Vagina (tissue), 2 donors: ENCODE measurements at places on chromosomes 4 and X.

- DNase-seq = no peak
These were observed 184.4 kb downstream of the PCDH7 start for GRCh38 chr4:30904588-30904987.

DNA sequence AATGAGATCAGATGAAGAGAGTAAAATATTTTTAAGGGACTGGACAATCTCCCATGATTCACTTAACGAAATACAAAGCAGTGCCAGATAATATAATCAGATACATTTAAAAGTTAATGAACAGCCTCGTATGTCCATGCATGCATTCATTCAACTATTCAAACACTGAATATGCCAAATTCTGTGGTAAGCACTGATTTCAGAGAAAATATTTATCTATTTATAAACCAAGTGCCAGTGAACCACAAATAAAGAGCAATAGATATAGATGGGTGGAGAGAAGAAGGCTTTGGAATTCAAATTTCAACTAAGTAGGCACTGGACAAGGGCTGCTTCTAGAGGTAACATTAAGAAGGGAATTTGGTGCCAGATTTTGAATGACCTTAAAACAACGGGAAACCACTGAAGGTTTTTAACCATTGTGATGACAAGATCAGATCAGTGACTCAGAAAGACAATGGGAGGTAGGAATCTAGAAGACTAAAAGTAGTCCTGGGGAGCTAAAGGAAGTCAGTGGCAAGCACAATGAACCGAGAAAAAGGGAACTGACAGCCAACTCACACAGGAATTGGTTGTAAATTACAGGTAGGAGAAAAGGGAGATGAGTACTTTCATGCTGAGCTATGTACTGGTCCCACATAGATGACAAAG is 14.2 kb downstream of the ELOVL6 start:
- no peak for DNase-seq

DNA sequence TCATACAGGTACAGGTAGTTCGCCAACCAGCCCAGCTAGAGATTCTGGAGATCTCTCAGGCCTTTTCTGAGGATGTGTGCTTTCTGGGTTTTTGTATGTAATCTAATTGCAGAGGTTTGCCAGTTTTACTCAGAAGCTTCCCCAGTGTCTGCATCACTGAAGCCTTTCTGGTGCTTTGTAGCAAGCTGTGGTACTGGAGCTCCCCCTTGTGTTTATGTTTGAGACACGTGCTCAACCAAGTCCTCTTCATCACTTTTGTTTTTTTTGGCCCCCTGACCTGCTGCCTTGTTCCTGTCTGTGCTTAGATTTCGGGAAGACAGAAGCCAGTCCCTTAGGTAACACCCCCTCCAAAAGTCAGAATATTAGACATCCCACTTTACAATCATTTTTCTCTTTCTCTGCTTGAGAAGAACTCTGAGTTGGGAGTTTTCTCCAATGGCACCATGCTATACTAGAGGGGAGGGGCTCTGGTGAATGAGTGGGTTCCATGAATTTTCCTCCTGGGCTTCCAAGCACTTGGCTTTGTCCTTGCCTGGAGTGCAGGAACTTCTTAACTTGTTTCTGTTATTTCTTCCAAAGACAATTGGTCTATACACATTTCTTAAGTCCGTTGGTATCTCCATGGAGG is 128.4 kb upstream of the TBC1D9 start:
- DNase-seq = no peak

- DNase-seq = no peak
These were observed 41.1 kb downstream of the AFF2 start for GRCh38 chrX:148541584-148541940.

- no peak for DNase-seq
These were observed 46.5 kb downstream of the ABLIM2 start for GRCh38 chr4:8112036-8112576.

GRCh38 chr4:7384003-7384928 is 50.5 kb downstream of the PSAPL1 start:
- peak; percentile 81 for DNase-seq

- DNase-seq = no peak
These were observed 149.9 kb downstream of the AMMECR1 start for GRCh38 chrX:110167952-110168451.

GRCh38 chr4:137367620-137368019 is 164.7 kb downstream of the PCDH18 start:
- DNase-seq = no peak

GRCh38 chr4:41443340-41444079 is 94.4 kb upstream of the LIMCH1 start:
- no peak for DNase-seq

GRCh38 chr4:144685911-144686310 is 40.0 kb downstream of the HHIP start:
- no peak for DNase-seq

GRCh38 chr4:125948021-125948420 is 633.3 kb downstream of the FAT4 start:
- DNase-seq = no peak

- DNase-seq = no peak
These were observed 553.5 kb downstream of the TRAM1L1 start for GRCh38 chr4:116531870-116532269.

- DNase-seq = no peak
These were observed 297.4 kb upstream of the SFRP2 start for GRCh38 chr4:154086247-154086646.

DNA sequence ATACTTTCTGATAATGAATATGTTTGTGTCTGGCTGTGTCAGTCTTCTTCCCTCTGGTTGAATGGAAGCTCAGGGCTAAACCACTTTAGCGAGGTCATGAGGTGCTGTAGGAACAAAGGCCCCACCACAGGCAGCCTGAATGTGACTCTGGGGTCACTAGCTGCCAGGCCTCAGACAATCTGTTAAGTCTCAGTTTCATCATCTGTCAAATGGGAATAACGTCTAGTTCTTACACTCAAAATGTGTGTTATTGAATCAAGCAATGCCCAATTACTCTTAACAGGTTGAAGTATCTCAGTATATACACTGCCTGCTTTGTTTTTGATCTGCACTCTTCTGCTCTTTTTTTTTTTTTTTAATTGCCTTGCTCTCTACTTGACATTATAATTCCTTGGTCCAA is 148.6 kb downstream of the STK32B start:
- no peak for DNase-seq

DNA sequence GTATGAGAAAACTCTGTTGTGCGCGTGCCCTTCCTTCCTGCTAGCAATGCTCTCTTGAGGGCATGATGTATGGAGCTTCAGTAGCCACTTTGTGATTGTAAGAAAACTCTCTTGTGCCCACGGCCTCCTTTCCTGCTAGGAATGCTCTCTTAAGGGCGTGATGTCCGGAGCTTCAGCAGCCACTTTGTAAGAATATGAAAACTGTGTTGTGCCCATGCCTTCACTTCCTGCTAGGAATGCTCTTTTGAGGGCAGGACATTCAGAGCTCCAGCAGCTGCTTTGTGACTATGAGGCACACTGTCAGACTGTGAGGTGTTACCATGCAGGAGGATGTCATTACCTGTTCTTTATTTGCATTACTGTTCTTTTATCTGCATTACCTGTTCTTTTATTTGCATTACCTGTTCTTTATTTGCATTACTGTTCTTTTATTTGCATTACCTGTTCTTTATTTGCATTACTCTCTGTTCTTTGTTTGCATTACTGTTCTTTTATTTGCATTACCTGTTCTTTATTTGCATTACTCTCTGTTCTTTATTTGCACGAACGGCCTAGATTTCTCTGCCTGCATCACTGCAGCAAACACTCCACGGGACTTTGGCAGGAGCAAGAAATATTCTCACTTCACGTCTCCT is 166.7 kb downstream of the CRLF2 start:
- no peak for DNase-seq

GRCh38 chr4:13570916-13571315 is 26.6 kb upstream of the NKX3-2 start:
- DNase-seq = no peak

DNA sequence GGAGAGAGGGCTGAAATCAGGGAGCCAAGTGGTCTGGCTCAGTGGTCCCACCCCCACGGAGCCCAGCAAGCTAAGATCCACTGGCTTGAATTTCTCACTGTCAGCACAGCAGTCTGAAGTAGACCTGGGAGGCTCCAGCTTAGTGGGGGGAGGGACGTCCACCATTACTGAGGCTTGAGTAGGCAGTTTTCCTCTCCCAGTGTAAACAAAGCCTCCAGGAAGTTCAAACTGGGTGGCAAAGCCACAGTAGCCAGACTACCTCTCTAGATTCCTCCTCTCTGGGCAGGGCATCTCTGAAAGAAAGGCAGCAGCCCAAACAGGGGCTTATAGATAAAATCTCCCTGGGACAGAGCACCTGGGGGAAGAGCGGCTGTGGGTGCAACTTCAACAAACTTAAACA is 88.1 kb downstream of the NPFFR2 start:
- no peak for DNase-seq

DNA sequence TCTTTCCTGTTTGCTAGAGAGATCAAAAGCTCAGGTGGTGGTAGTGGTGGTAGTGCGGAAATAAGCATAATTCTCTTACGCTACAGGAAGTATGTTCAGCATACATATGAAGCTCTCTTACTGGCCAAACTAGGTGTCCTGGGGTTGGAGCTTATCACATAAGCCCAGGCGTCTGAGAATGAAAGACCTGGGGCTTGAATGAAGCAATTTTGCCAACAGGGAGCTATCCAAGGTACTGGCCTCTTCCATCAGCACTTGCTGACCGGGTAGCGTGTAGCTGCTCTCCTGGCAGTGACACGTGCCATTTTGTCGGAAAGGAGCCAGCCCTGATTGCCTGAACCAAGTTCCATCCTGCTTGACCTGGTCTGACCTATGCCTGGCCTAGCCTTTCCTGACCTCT is 65.9 kb upstream of the HPF1 start:
- no peak for DNase-seq

DNA sequence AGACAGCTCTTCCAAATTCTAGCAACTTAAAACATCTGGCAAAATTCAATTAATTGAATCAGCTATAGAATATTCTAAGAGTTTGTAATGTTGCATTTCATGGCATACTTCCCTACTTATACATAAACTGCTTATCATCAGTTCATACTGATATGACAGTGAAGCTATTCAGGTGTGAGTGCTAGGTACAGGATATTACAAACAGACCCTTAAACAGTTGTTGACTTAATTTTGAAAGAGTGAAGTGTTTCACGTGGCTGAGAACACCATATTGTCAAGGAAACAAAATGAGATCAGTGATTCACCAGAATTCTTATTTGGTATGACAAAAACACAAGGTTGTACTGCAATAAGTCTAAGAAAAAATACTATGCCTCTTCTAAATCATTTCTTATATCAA is 27.4 kb downstream of the CENPU start:
- DNase-seq = no peak

DNA sequence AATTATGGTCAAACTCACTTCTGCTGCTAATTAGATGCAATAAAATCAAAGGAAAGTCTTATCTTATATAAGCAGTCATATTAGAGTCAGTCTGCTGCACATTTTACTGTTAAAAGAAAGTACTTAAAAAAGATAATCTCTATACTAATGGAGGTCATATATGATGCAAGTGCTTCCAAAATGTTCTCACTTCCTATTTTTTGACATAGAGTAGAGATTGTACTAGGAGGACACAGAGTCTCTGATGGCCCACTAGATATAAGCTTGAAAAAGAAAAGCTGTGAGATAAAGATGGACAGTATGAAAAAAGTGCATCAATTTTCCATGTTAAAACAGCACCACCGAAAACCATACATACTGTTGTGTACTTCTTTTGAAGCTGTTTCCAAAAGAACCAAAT is 196.9 kb downstream of the KLHL13 start:
- DNase-seq = no peak

DNA sequence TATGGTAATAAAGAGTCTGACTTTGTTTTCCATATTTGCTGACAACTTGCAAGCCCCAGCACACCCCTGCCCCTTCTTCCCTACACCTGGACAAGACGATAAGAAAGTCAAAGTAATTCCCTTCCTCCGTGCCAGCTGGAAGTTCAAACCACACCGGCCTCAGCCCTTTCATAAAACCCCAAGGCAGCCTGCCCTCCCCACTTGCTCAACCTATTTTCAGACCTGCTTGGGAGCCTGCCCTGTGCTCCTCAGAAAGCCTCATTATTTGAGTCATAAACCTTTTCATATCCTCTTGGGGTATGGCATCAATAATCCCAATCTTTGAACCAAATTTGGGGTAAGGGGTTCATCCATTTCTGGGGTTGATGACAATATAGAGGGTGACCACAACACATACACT is 29.5 kb downstream of the NIPAL1 start:
- no peak for DNase-seq

GRCh38 chr4:87097075-87097474 is 123.3 kb downstream of the KLHL8 start:
- DNase-seq = no peak

GRCh38 chrX:18465051-18465450 is 39.6 kb downstream of the CDKL5 start:
- no peak for DNase-seq

GRCh38 chrX:1555370-1555769 is 18.4 kb upstream of the P2RY8 start:
- peak; percentile 34 for DNase-seq

DNA sequence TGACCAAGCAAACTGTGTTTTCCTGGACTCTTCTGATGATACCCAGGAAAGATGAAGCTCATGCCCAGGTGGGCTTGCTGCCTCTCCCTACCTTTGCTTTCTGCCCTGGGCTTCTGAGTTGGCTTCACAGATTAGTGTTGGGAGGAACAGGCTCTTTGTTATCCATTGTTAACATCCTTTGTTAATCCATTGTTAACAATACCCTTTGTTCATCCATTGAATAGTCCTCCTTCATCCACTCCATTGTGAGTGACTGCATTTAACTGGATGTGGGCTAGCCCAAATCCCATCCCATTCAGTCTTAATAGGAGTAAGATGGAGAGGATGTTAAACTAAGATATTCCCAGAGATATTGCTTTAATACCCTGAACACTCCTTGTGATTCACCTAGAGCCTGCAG is 199.0 kb upstream of the LNX1 start:
- DNase-seq = no peak

DNA sequence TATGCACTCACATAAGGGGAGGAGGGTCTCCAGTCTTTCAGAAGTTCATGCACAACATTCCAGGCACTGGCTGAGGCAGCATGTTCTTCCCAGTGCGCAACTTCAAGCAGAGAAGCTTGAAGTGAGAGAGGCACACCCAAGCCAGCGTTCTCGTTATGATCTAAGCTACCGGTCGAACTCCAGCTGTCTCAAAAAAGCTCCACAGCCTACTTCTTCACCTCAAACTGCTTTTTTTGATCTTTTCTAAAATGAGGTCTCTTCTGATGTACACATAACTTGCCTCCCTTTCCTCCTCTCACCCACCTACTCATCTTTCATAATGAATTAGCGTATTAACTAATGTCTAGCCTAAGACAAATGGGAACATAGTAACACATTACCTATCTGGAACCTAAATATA is 25.3 kb downstream of the GPC4 start:
- no peak for DNase-seq

GRCh38 chr4:52795533-52795932 is 44.3 kb upstream of the ERVMER34-1 start:
- no peak for DNase-seq

GRCh38 chr4:113222471-113222870 is 173.0 kb downstream of the ANK2 start:
- no peak for DNase-seq

- peak; percentile 19 for DNase-seq
These were observed 80.5 kb upstream of the HELT start for GRCh38 chr4:184937745-184938144.
